ENCODE measurements at places on chromosomes 4 and X. TPM values are rescaled to one million over a fixed set of nuclear protein-coding genes. Genes with fewer than 3 reads are reported as not detected.

HPGDS gene
- total RNA-seq = 0.54 TPM

DNA sequence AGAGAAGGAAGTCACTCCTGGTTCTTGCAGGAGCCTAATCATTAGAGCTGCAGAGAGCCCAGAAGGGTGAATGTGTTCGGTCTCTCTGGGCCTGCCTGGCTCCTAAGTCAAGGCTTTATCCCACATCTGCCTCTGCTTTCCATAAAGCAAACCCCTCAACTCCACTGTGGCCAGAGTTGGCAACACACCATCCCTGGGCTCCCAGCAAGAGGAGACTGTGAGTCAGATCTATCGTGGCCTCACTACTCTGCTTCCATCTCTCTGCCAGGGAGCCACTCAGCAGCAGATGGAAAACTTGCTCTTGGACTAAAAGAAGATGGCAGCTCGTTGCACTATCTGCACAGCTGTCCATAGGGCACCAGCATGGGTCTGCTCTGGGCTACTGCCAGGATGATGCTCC, 348.2 kb downstream of the FBXW7 start:
- H3K27me3 ChIP-seq = no peaks in the 10 kb centered on the region
- no peak overlapping the region for H3K27ac ChIP-seq
- no peaks in the 10 kb centered on the region for H3K36me3 ChIP-seq
- DNase-seq = no peak
- H3K4me3 ChIP-seq = no peak overlapping the region

DNA sequence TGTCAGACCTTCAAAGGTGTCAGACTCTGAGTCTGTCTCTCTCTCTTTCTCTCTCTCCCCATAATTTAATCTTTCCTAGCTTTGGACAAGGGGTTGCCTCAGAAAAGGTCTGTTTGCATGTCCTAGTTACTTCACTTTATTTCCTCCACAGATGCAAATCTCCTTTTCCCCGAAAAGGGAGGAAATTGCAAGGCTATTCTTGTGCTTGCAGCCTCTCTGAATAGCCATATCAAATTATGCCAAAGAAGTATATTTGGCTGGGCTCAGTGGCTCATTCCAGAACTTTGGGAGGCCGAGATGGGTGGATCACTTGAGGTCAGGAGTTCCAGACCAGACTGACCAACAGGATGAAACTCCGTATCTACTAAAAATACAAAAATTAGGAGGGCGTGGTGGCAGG, 145.6 kb upstream of the GATB start:
- H3K4me3 ChIP-seq = no peak overlapping the region
- no peak for DNase-seq
- H3K36me3 ChIP-seq = no peaks in the 10 kb centered on the region
- H3K4me1 ChIP-seq = peaks cover 6% of the 10 kb centered on the region
- no peak overlapping the region for H3K27ac ChIP-seq
- H3K27me3 ChIP-seq = no peaks in the 10 kb centered on the region

IL2 gene
- total RNA-seq = not detected

DNA sequence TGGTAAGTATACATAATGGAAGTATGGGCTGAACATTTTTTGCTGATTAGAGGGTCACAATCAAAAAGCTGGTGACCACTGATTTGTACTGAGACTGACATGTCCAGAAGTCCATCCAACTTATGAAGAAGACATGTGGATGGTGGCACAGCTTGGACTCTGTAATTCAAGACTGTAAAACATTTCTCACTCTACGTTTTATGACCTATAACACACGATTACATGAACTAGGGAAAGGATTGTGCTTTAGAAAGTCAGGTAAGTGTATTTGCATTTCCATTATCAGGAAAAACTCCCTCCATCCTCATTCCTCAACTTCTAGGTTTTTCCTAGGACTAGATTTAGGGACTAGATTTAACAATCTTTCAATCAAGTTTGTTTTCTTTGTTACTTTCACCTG, 30.5 kb upstream of the OCIAD2 start:
- no peak overlapping the region for H3K27ac ChIP-seq
- no peak overlapping the region for H3K4me3 ChIP-seq
- H3K36me3 ChIP-seq = no peaks in the 10 kb centered on the region
- no peaks in the 10 kb centered on the region for H3K27me3 ChIP-seq
- H3K4me1 ChIP-seq = no peaks in the 10 kb centered on the region

DNA sequence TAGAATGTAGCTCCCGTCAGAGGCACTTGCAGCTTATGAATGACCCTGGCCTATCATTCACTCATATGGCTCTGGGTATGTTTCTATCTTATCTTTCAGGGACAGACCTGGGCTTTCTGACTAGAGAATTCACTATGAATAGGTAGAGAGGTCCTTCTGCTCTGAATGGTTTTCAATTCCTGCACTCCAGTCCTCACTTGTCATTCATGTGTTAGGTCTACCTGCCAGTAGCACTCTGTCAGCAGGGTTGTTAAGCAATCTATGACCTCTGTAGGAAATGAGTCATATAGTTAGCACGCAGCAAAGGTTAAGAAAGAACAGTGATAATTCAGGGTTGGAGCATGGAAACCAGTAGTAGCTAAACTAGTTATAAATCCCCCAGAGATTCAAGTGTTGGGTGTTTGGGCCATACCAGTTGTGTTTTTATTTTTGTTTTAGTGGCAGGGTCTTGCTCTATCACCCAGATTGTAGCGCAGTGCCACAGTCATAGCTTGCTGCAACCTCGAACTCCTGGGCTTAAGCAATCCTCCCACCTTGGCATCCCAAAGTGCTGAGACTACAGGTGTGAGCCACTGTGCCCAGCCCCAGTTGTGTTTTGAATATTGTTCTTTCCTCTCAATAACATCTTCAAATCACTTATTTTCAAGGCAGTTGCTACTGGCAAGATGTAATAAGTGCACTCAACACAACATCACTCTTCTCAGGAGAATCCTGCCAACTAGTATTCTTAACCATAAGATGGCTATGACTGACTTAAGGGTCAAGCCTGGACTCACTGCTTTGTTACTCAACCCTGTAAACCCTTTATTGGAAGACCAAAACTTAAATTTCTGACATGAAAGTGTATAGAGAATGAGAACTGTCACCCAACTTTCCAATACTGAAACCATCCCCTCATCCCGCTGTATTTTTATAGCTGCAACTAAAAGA, 25.1 kb downstream of the ARL13A start:
- H3K36me3 ChIP-seq = no peaks in the 10 kb centered on the region
- H3K4me3 ChIP-seq = no peak overlapping the region
- DNase-seq = no peak

GRCh38 chr4:96183611-96184010, 343.7 kb downstream of the PDHA2 start:
- H3K4me3 ChIP-seq = no peak overlapping the region
- no peak for DNase-seq
- H3K4me1 ChIP-seq = no peaks in the 10 kb centered on the region
- no peaks in the 10 kb centered on the region for H3K36me3 ChIP-seq

VCX gene
- total RNA-seq = not detected

GRCh38 chr4:79472693-79473438, 64.8 kb upstream of the GK2 start:
- no peak overlapping the region for H3K4me3 ChIP-seq
- DNase-seq = no peak
- no peaks in the 10 kb centered on the region for H3K4me1 ChIP-seq
- no peaks in the 10 kb centered on the region for H3K27me3 ChIP-seq
- H3K27ac ChIP-seq = peak overlapping the region; percentile 55

DNA sequence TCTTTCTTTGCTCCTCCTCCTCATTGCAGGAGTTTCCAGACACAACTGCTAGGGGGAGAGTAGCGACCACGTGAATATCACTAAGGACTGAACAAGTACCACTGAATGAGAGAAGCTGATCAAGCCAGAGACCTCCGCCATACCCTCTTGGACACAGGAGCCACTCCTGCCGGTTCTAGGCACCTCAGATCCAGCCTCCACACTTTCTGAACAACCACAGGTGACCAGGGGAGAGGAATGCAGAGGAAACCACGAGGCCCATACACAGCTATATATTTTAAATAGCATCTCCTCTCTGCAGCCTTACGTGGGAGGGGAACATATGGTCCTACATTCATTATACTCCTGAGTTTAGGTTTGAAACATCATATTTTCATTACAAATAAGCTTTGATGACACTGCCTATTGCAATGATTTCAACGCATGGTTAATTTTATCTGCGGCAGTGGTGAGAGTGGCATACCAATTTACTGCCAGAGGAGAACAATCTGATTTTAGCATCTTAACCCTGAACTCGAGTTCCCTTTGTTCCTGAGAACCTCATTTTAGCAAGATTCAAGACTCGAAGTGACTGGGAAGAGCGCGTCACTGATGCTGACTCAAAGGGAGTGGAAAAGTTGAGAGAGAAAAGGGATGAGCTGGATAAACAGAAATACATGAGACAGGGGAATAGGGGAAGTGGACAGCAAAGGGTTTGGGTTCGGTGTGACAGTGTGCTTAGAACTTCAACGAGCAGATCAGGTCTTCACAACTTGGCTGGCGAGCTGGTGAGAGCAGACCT, 231.7 kb upstream of the PPARGC1A start:
- no peaks in the 10 kb centered on the region for H3K27me3 ChIP-seq
- H3K36me3 ChIP-seq = no peaks in the 10 kb centered on the region
- no peaks in the 10 kb centered on the region for H3K4me1 ChIP-seq
- no peak overlapping the region for H3K4me3 ChIP-seq
- H3K27ac ChIP-seq = no peak overlapping the region
- no peak for DNase-seq

NKRF gene
- total RNA-seq = 5.0 TPM

PCDH7 gene
- total RNA-seq = 187 TPM

GRCh38 chr4:89203902-89204301, 92.6 kb downstream of the TIGD2 start:
- H3K4me1 ChIP-seq = no peaks in the 10 kb centered on the region
- no peak for DNase-seq
- H3K36me3 ChIP-seq = no peaks in the 10 kb centered on the region
- H3K27ac ChIP-seq = no peak overlapping the region
- H3K4me3 ChIP-seq = no peak overlapping the region

Data from sigmoid colon (tissue), 7 donors.